ENCODE measurements at places on chromosomes 16 and 17.

DNA sequence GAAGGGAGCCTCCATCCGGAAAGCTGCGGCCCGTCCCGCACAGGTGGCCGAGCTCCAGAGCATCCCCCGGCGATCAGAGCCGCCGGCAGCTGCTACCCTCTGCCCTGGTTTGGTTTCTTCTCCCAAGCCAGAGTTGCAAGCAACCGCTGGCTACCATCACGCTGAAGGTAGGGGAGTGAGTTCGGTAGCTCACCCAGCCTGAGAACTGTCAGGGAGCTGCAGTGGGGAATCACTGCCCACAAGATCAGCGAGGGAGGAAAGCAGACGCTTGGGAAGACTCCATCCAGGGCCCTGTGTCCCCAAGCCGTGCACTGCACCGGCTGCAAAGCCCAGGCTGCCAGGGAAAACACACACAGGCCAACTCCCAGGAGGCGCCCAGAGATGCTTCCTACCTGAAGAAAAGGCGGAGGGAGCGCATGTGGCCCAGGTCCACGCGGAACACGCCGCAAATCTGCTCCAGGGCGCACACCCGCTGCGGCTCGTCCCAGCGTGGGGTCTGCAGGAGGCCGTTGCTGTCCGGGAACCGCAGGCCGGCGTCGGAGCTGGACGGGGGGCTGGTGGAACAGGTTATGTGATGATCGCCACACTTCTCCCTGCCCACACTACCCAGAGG lies 83.3 kb downstream of the TBC1D16 start:
- no peak for DNase-seq

DNA sequence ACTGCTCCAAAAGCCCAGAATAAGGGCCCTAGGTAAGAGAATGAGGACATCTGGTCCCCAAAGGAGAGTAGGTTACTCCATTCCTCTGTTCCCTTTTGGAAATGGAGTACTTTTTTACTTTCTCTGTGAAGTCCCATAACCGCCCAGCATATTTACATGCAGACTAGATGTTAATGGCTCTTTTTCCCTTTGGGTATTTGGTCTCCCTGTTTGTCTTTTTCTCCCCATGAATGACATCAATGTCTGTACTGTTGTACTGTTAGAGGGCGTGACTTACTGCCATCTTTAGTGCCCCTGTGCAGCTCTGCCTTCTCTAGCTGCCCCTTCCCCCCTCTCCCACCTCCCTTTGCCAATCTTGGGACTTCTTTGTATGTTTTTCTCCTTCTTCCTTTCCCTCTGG lies 19.0 kb downstream of the GPR179 start:
- no peak for DNase-seq

- DNase-seq, result no peak
These were observed 19.4 kb upstream of the WDR45B start for GRCh38 chr17:82667668-82668000.

DNA sequence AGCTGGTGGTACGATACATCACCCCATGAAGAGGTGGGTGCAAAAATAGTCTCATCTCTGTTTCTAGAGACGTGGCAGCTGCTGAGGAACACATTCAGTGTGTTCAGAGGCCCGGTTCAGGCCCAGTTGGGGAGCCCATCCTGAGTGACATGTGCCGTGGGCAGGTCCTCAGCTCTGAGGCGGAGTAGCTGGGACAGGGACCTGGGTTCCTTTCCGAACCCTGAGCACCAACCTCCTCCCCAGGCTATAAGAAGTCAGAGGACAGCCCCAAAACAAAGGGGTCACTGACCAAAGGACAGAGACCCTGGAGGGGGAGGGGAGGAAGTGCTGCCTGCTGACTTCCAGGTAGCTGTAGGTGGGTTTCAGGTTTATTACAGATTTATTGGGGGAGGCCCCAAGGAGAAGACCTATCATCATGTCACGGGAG lies 5.1 kb downstream of the LDHD start:
- no peak for DNase-seq

DNA sequence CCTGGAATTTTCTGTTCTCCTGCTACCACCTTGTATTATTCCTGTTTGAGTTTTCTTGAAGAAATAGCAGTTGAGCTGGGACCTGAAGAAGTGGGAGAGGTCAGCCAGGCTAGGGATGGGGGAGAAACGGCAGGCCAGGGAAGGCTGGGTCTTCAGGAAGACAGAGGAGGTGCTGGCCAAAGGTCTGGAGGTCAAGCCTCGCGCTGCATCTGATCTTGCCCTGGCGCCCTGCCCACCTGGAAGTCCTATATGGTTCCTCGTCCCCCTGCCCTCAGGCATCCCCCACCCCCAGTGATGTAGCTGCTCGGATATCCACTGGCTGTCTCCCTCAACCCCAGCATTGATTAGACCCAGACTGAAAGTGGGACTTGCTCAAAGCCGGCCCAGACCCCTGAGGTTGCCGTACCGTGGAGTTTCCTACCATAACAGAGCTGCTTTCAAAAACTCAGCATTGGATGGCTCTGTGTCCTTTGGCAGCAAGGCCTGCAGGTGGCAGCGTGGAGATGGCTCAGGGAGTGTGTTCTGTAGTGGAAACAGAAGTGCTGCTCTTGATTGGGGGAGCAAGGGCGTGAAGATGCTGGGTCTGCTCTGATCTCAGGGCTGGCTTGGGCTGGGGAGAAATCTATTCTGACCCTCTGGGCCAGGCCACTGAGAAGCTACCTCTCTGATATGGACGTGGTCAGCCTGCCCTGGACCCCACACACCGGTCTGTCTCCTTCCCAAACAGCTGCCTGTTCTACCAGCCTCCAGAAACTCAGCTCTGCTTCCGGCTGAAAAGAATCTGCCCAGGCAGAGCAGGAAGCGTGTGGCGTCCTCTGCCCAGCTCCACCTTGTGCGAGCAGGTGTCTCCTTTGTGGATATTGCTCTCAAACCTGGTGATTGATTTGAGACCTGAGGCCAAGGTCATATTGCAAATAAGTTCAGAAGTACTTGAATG lies 107.0 kb upstream of the CACNG5 start:
- DNase-seq, result peak; percentile 35
